Stomach (tissue), 19 donors: ENCODE measurements at places on chromosomes 2 and 18. TPM values are rescaled to one million over a fixed set of nuclear protein-coding genes. Genes with fewer than 3 reads are reported as not detected.

GRCh38 chr2:54767921-54768320 lies 44.5 kb downstream of the EML6 start:
- no peaks in the 10 kb centered on the region for H3K27me3 ChIP-seq
- H3K4me1 ChIP-seq, result no peaks in the 10 kb centered on the region
- no peaks in the 10 kb centered on the region for H3K36me3 ChIP-seq
- no peak overlapping the region for H3K27ac ChIP-seq
- no peak for DNase-seq

DNA sequence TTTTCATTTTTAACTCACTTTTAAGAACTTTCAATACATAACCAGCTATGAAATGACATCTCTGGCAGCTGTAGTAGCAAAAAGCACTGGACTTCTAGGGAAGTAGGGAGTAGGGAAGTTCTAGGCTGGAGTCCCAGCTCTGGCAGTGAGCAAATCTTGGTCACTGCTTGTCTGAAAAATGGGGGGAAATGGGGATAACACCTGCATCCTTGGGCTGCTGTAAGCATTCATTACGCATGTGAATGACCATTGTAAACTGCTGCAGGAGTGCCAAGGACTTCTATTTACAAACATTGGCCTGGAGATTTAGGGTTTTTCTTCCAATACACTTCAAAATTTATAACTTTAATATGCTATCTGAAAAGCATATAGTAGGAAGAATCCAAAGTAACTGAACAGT lies 972 bp upstream of the MPP4 start:
- no peak overlapping the region for H3K27ac ChIP-seq
- peaks cover 32% of the 10 kb centered on the region for H3K36me3 ChIP-seq
- no peak overlapping the region for H3K4me3 ChIP-seq
- DNase-seq, result no peak
- H3K27me3 ChIP-seq, result no peaks in the 10 kb centered on the region

- peaks cover 9% of the 10 kb centered on the region for H3K4me1 ChIP-seq
- H3K27ac ChIP-seq, result no peak overlapping the region
- H3K4me3 ChIP-seq, result no peak overlapping the region
- no peaks in the 10 kb centered on the region for H3K36me3 ChIP-seq
- H3K27me3 ChIP-seq, result no peaks in the 10 kb centered on the region
Observed at GRCh38 chr2:29317077-29317517, 201.9 kb downstream of the CLIP4 start.

GRCh38 chr2:204441316-204441715 lies 104.0 kb upstream of the PARD3B start:
- H3K4me1 ChIP-seq, result no peaks in the 10 kb centered on the region
- H3K4me3 ChIP-seq, result no peak overlapping the region
- H3K27me3 ChIP-seq, result no peaks in the 10 kb centered on the region

- peak overlapping the region; percentile 54 for H3K4me3 ChIP-seq
- DNase-seq, result no peak
- H3K36me3 ChIP-seq, result peaks cover 7% of the 10 kb centered on the region
- peaks cover 14% of the 10 kb centered on the region for H3K4me1 ChIP-seq
Observed at GRCh38 chr2:58047961-58048360, 1.4 kb downstream of the VRK2 start.

Gene PLB1
- 5.3 TPM for total RNA-seq

Gene KLHL30
- not detected for total RNA-seq

Gene NDUFAF7
- total RNA-seq, result 79.9 TPM
